ENCODE measurements at places on chromosomes 5 and 9.

- no peak for DNase-seq
Observed at GRCh38 chr9:14164908-14165307, 149.0 kb downstream of the NFIB start.

DNA sequence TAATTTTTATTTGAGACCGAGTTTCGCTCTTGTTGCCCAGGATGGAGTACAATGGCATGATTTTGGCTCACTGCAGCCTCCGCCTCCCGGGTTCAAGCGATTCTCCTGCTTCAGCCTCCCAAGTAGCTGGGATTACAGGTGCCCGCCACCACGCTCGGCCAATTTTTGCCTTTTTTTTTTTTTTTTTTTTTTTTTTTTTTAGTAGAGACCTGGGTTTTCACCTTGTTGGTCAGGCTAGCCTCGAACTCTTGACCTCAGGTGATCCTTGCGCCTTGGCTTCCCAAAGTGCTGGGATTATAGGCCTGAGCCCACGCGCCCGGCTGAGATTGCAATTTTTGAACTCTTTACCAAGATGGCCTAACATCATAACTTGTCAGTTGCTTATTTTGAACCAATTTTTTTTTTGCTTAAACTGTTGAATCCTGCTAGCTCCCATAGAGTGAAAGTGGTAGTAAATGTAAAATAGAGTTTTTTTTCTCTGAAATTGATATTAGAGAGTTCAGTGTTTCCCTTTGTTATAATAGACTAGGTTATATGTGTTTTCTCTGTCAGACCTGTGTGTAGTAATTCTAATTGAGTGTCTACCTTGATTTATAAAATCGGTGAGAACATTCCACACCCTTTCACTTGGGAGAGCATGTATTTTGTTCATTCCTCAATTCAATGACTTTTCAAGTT lies 3.8 kb downstream of the GPBP1 start:
- no peak for DNase-seq

GRCh38 chr9:129250786-129251185 lies 72.7 kb upstream of the IER5L start:
- no peak for DNase-seq

DNA sequence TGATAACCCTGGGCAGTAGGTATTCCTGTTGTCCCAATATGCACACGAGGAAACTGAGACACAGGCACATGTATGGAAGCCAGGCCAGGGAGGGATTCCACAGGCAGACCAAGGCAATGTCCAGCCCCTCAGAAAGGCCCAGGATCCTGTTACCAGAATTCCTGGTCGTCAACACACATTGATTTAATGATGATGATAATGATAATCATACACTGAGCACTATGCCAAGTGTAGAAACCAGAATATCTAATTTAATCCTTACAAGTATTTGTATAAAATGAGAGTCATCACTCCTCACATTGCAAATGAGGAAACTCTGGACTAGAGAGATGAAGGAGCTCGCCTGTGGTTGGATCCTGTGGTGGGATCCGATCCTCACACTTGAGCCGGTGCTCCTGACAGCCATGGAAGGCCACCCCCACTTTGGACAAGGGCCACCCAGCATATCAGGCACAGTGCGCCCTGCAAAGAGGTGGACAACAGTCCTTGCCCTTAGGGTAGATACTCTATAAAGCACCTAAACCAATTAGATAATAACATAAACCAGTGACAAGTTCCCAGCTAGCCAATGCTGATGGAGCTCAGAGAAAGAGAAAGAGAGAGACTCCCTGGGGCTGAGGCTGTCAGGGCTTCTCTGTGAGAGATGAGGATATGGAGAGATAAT lies 185.3 kb downstream of the SLIT3 start:
- DNase-seq, result no peak

- no peak for DNase-seq
Observed at GRCh38 chr5:124606543-124606942, 139.9 kb downstream of the ZNF608 start.

DNA sequence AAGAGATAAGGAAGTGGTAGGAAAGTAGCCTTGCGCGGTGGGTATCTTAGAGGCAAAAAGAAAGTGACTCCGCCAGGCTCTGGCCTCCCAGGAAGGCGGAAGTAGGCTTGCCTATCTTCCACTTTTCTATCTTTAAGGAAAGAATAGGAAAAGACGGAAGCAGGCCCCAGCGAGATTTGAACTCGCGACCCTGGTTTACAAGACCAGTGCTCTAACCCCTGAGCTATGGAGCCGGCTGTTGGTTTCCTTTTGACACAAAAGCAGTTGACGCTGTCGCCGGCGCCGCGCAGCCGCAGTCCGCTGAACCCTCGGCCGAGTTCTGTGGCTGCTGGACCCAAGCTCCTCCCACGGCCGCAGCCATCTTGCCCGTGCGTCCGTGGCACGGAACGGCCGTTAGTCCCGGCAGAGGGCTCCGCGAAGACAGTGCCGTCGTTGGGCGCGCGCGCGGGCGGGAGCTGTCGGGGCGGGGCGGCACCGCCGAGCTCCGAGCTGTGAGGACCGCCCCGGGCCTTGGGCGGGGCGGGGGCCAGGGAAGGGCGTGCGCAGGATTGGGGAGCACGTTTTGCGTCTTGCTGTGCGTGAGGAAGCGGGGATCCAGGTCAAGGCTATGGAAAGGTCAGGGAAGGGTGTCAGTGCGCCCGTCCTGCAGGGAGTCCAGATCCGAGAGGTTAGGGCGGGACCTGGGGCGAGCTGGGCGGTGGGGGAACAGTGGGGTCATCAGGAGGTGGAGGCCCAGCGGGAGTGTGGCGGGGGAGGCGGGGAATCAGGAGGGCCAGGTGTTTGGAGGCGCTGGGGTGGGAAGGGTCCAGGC lies 13.3 kb downstream of the TRIM7 start:
- DNase-seq, result peak; percentile 98

GRCh38 chr5:51201024-51201423 lies 182.2 kb upstream of the ISL1 start:
- DNase-seq, result no peak

DNA sequence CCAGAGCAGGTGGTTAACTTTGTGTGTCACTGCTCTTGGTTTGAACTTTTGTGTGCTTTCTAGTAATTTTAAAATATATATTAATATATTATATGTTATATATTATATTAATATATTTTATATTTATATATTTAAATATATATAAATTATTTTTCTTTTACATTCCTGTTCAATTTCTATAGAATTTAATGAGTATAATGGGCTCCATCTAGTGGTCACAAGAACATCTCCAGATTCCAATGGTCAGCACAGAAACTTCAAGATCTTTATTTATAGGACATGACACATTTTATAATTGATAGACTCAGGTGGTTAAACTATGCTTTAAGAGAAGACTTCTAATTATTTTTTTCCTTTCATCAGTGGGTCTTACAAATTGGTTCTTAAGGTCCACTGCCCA lies 39.1 kb downstream of the COL23A1 start:
- no peak for DNase-seq

DNA sequence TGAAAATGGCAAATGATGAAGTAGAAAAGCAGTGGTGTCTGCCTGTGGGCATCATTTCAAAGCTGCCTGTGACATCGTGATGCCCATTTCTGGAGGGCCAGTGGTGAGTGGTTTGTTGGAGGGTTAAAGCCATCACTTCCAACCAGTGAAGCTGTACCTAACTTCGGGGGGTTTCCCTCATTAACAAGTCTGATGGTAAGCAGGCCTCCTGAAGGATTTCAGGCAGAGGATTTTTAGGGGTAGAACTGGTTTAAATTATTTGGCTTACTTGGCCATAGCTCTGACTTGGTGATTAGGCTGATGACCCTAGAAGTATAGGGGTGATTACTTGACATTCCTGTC lies 10.7 kb downstream of the TNFAIP8 start:
- DNase-seq, result no peak

- no peak for DNase-seq
Observed at GRCh38 chr9:70580606-70581195, 166.2 kb upstream of the KLF9 start.

GRCh38 chr5:133930061-133930812 lies 38.2 kb downstream of the C5orf15 start:
- no peak for DNase-seq

GRCh38 chr5:100855295-100855694 lies 47.8 kb downstream of the ST8SIA4 start:
- DNase-seq, result no peak

DNA sequence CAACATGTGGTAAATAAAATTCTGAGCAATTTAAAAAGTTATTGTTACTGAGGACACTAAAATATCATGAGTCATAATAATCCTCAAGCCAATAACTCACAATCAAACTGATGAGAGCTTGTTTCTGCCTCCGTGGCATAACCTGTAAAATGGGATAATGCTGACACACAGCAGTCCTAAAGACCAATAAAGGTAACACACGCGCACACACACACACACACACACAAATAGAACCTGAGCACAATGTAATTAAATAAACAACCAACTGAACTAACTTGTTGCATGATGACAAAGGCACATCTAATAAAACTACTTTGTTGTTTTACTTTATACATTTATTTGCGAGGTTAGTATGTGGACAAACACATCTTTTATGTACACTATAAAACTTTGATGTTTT lies 358.2 kb downstream of the BNC2 start:
- no peak for DNase-seq

DNA sequence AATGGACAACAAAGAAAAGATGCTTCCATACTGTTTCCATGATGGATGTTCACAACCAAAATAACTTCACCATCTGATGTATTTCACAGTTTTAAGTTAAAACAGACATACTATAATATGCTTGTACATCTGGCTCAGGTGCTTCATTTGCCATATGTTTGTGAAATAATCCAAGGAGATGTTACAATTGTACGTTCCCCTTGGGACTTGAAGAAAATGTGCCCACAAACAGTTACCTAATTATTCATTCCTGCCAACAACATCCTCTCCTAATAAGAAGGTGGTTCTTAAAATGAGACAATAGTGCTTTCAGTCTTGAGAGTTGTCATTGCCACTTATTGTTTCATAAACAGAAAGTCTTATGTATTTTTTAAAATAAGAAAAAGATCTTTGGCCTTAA lies 33.1 kb upstream of the SMARCA2 start:
- DNase-seq, result no peak

DNA sequence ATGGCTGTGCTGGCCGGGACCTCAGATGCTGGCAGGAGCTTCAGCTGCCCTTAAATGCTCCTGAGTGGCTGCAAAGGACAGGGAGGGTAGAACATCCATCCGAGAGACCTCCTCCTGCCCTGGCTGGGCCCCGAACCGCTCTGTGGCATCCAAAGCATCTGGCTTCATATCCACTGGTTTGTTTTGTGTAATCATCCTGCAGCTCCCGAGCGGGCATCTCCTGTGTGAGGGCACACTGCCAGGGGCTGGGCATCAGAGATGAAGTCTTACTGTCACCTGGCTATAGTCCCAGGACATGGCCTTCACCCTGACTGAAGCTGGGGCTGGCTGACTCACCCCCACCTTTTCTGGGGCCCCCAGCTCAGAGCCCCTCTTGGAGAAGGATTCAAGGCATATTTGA lies 18.5 kb upstream of the NTNG2 start:
- no peak for DNase-seq

DNA sequence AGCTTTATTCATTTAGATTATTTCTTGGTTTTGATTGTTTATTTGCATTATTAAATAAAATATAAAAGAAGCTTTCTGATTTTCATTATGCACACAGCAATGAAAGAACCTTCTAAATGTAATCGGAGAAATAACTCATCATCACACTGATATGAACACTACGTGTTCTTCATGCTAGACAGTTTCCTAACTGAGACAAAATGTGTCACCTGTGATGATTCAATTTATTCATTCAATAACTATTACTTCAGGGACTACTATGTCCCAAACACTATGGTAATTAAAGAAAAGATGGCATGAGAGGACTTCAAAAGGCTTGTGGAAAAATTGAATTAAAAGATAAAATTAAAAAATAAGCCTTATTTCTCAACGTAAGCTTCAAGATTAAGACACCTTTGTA lies 118.1 kb downstream of the SPEF2 start:
- DNase-seq, result no peak

DNA sequence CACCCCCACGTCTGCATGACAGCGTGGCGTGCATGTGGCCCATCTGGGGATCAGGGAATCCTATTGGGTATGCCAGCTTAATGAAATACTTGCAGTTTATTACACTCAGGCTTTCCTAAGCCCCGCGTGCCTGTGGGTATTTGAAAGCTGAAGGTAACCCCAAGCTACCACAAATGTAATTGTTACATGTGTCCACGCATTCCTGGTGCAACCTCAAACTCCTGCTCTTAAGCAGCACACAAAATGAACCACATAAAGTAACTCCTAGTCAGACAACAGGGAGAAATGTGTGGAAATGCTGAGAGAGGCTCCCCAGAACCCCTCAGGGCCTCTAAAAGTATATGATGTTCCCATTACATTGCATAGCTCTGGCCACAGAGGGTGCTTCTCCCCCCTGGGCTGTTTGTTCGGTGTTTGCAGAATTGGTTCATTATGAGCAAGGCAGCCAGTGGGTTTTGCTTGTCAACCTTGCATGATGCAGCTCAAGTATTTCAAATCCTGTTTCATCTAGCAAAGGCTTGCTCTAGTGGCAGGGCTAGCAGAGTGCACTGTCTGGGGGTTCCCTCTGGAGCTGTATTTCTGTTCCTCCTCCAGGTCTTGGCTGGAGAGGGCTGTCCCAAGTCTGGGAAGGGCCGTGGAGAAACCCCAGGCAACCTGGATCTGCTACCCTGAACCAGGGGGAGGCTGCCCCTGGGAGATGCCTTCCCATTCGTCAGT lies 1.8 kb upstream of the DCANP1 start:
- no peak for DNase-seq

Data from osteocyte (in vitro differentiated cells).